Muscle of leg (tissue), 16 donors: ENCODE measurements at places on chromosomes 1 and 21. TPM values are rescaled to one million over a fixed set of nuclear protein-coding genes. Genes with fewer than 3 reads are reported as not detected.

LEMD1 gene
- total RNA-seq = not detected

DNA sequence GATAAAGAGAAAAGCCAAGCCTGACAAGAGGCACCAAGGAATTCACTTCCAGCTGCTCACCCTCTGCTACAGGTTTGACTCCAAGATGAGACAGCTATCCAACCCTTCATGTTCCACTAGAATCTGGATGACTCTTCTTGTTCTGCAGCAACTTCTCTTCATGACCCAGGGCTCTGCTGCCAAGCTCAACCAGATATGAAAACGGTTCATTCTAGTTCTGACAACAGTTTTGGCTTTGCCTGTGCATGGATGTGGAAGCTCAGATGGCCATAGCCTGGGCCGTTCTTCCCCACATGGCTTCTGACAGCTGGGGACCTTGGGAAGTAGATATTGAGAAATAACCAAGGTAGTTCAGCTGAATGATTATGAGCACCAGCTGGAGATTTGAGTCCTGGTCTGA lies 13.7 kb downstream of the PI4KB start:
- no peak overlapping the region for H3K27ac ChIP-seq
- peaks cover 72% of the 10 kb centered on the region for H3K36me3 ChIP-seq
- peaks cover 44% of the 10 kb centered on the region for H3K4me1 ChIP-seq
- no peak overlapping the region for H3K4me3 ChIP-seq
- DNase-seq = no peak
- no peaks in the 10 kb centered on the region for H3K27me3 ChIP-seq

LAMC2 gene
- total RNA-seq = 0.71 TPM

DNA sequence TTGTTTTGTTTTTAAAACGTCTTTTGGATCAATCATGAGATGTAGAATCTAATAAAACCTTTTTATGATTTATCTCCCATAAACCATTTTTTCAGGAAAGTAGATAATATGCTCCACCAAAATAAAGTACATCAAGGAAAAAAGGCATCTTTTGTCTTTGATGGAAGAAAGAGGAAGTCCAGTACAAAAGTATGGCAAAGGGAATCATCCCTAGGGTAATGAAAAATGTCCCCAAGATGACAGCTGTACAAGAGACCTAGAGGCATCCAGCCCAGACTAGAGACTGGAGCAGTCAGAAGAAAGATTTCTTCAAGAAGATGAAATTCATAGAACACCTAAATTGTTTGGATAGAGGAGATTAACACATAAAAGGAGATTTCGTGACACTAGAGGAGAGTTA lies 32.3 kb upstream of the GFI1 start:
- no peaks in the 10 kb centered on the region for H3K36me3 ChIP-seq
- no peak for DNase-seq
- no peak overlapping the region for H3K27ac ChIP-seq

- no peaks in the 10 kb centered on the region for H3K27me3 ChIP-seq
- no peaks in the 10 kb centered on the region for H3K4me1 ChIP-seq
- DNase-seq = peak; percentile 75
- H3K27ac ChIP-seq = no peak overlapping the region
These were observed 19.4 kb downstream of the PDE4B start for GRCh38 chr1:65812065-65812464.

DNA sequence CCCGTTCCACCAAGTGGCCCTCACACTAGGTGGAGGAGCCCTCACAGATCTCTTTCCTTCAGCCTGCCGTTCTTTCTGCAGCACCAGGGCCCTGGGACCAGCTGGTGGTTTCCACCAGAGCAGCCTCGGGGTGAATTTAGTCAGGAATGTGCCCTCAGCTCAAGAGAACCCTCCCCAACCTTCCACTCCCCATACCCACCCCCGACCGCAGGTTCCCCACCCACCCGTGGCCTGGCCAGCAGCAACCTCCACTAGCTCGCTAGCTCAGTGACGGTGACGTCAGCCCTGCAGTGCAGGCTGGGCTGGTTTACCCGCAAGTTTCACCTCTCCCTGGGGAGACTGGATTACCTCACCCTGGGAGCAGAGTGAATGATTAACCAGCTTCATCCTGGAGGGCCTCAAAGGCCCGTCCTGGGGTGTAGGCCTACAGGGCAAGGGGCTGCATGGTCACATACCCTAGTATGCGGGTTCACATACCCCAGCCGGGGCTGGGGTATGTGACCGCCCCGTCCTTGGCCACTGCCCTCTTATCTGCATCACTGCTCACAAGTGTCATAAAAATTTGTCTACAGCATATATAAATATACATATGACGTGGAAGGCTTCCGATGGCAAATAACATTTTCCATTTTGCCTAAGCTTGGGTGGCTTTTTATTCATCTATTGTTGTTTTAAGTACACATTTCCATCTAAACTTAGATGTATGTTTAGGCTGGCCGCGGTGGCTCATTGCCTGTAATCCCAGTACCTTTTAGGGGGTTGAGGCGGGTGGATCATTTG lies 24.5 kb downstream of the ELF3 start:
- no peak overlapping the region for H3K4me3 ChIP-seq
- H3K27ac ChIP-seq = no peak overlapping the region
- peaks cover 2% of the 10 kb centered on the region for H3K4me1 ChIP-seq
- no peaks in the 10 kb centered on the region for H3K27me3 ChIP-seq
- peak; percentile 68 for DNase-seq

DNA sequence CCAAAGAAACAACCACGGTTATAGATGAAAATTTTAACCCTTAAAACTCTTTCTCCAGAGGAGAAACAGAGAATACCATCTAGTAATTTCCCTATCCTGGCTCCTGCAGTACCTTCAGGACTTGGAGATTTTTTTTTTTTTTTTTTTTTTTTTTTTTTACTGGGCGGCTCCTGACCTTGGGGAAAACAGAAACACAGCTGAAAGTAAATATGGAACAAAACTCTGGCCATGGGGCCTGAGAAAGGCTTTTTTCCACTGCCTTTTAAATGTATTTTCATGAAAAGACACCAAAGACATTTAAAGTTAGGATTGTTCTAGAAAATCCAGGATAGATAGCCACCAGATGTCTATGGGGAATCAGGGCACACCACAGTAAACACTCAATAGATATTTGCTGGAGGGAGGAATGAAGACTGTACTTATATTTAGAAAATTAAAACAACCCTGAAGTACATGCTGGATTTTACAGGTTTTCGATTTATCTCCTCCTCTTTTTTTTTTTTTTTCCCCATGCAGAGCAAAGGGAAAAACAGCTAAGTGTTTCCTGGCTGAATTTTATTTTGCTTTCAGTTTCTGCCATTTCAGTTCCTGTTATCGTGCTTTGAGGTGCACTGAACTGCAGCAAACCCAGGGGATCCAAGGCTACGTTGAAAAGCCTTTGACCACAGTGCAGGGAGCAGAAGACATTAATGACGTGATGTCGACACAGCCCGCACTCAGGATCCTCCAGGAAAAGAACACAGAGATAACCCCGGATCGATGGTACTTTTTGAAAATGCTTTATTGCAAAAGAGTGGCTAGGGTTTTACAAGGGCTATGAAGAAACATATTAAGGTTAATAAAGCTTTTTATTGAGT lies 35.7 kb upstream of the CNN3 start:
- no peaks in the 10 kb centered on the region for H3K36me3 ChIP-seq
- peak; percentile 90 for DNase-seq
- peak overlapping the region; percentile 97 for H3K27ac ChIP-seq
- H3K4me1 ChIP-seq = peaks cover 7% of the 10 kb centered on the region
